Bronchus fibroblast of lung (primary cell): ENCODE measurements at places on chromosomes 2 and 18. TPM values are rescaled to one million over a fixed set of nuclear protein-coding genes. Genes with fewer than 3 reads are reported as not detected.

The BMP10 gene
- not detected in 2 replicates for total RNA-seq

The POTEF gene
- not detected in 2 replicates for total RNA-seq

The C2orf76 gene
- total RNA-seq = 10.9 and 11.4 TPM in 2 replicates

The NEU2 gene
- not detected in 2 replicates for total RNA-seq

The VWA3B gene
- not detected in 2 replicates for total RNA-seq

The MOGAT1 gene
- not detected in 2 replicates for total RNA-seq

The NPPC gene
- not detected in 2 replicates for total RNA-seq

The PRKAG3 gene
- total RNA-seq = not detected in 2 replicates
